Activated CD4-positive, alpha-beta T cell treated with anti-CD3 and anti-CD28 coated beads, Interleukin-2, amount 10 ng/mL, durations not matched to agents 24 days and 14 days (primary cell): ENCODE measurements at places on chromosomes 6 and 20.

GRCh38 chr6:11139051-11139960 lies 27.8 kb upstream of the ERVFRD-1 start:
- H3K4me3 ChIP-seq: no peak overlapping the region
- H3K4me1 ChIP-seq: peaks cover 19% of the 10 kb centered on the region
- H3K27me3 ChIP-seq: no peaks in the 10 kb centered on the region
- DNase-seq: no peak
- H3K27ac ChIP-seq: peak overlapping the region; percentile 73

- peaks cover 2% of the 10 kb centered on the region for H3K27me3 ChIP-seq
- H3K27ac ChIP-seq: no peak overlapping the region
- no peak for DNase-seq
- no peaks in the 10 kb centered on the region for H3K4me1 ChIP-seq
- H3K36me3 ChIP-seq: no peaks in the 10 kb centered on the region
Observed at GRCh38 chr20:58623579-58624473, 27.3 kb upstream of the STX16 start.

GRCh38 chr6:36682328-36683144 lies 4.0 kb downstream of the CDKN1A start:
- H3K27ac ChIP-seq: peak overlapping the region; percentile 79
- peak; percentile 91 for DNase-seq
- no peaks in the 10 kb centered on the region for H3K27me3 ChIP-seq
- H3K4me3 ChIP-seq: peak overlapping the region; percentile 67
- H3K4me1 ChIP-seq: peaks cover 47% of the 10 kb centered on the region

- no peak overlapping the region for H3K4me3 ChIP-seq
- no peaks in the 10 kb centered on the region for H3K4me1 ChIP-seq
- H3K27ac ChIP-seq: no peak overlapping the region
Observed at GRCh38 chr20:4299773-4300172, 284.4 kb upstream of the RNF24 start.

DNA sequence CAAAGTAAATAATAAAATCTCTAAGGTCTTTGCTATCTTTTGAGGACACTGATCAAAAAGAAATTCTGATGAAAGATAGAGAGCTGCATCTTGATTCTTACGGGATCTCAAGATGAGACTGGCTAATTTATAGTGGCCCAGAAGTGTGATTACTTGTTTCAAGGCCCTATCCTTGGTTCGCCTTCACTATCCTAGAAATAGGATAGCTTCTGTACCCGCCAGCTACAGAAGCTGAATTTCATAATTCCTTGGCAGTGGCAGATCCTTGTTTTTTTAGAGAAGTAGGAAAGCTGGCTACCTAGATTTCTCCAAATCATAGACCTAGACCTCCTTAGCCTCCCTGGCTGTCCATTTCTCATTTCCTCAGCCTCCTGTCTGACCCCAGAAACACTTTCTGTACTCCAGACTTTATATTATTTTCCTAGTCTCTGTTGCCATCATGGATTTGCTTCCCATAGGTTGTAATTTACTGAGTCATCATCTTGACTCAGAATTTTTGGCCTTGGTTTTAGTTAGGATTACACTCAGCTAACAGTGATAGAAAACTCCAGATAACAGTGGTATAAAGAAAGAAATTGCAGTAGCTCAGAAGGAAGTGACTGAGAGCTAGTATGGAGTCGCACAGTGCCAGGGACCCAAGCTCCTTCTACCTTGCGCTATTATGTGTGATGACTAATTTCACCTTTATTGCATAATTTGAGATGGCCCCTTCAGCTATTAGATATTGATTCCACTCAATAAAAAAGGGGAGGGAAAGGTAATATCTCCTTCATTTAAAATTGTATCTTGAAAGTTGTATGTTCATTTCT lies 27.7 kb downstream of the PHF3 start:
- no peak for DNase-seq
- H3K4me3 ChIP-seq: no peak overlapping the region
- no peak overlapping the region for H3K27ac ChIP-seq
- no peaks in the 10 kb centered on the region for H3K27me3 ChIP-seq
- H3K4me1 ChIP-seq: peaks cover 17% of the 10 kb centered on the region

DNA sequence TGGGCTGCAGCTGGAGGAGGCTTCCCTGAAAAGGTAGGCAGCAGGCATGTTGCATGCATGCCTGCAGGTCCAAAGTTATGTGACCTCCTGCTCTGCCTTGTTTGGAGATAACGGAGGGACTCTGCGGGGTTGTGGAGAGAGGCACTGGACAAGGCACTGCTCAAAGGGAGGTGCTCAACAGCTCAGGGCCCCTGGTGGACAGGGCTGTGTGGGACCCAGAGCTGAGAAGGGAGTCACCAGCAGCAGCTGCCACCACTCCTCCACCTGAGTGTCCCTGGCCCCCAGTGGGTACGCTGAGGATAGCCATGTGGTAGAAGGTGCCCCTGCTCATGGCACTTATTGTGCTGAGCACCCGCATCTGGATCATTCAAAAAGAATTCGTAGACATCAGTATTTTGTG lies 15.5 kb upstream of the CST8 start:
- H3K27me3 ChIP-seq: peaks cover 6% of the 10 kb centered on the region
- DNase-seq: no peak
- no peaks in the 10 kb centered on the region for H3K36me3 ChIP-seq
- no peaks in the 10 kb centered on the region for H3K4me1 ChIP-seq

- H3K4me3 ChIP-seq: no peak overlapping the region
- DNase-seq: no peak
- H3K27ac ChIP-seq: no peak overlapping the region
- peaks cover 3% of the 10 kb centered on the region for H3K27me3 ChIP-seq
Observed at GRCh38 chr6:2667617-2668016, 83.1 kb downstream of the MYLK4 start.

- H3K4me3 ChIP-seq: no peak overlapping the region
- no peak overlapping the region for H3K27ac ChIP-seq
- H3K27me3 ChIP-seq: no peaks in the 10 kb centered on the region
Observed at GRCh38 chr20:19511931-19512330, 246.1 kb upstream of the RIN2 start.

DNA sequence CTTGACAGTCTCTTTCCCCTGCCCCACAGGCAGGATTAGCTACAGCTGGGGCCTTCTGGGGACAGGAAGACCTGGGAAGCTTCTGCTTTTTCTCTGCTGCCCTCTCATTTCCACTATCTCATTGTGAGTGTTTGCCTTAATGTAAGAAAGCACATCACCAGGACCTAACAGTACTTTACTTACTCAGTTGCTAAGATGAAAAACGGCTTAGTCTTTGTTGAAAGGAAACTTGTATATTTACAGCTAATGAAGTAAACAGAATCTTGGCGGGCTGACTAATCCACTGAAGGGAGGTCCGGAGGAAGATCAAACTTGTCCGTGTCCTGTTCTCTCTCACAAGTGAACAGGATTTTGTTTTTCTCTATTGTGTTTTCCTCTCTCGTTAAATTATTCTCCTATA lies 128.6 kb downstream of the SOD2 start:
- H3K4me1 ChIP-seq: no peaks in the 10 kb centered on the region
- no peaks in the 10 kb centered on the region for H3K27me3 ChIP-seq
- no peak for DNase-seq
- H3K27ac ChIP-seq: no peak overlapping the region
- no peak overlapping the region for H3K4me3 ChIP-seq
- H3K36me3 ChIP-seq: no peaks in the 10 kb centered on the region

- peaks cover 19% of the 10 kb centered on the region for H3K27me3 ChIP-seq
- peaks cover 22% of the 10 kb centered on the region for H3K36me3 ChIP-seq
- peak overlapping the region; percentile 88 for H3K4me3 ChIP-seq
- H3K4me1 ChIP-seq: peaks cover 44% of the 10 kb centered on the region
- peak overlapping the region; percentile 91 for H3K27ac ChIP-seq
Observed at GRCh38 chr6:159969204-159969912, 476 bp downstream of the IGF2R start.

GRCh38 chr6:44342052-44342451 lies 398 bp upstream of the SPATS1 start:
- H3K4me1 ChIP-seq: no peaks in the 10 kb centered on the region
- no peak overlapping the region for H3K4me3 ChIP-seq
- no peak for DNase-seq

DNA sequence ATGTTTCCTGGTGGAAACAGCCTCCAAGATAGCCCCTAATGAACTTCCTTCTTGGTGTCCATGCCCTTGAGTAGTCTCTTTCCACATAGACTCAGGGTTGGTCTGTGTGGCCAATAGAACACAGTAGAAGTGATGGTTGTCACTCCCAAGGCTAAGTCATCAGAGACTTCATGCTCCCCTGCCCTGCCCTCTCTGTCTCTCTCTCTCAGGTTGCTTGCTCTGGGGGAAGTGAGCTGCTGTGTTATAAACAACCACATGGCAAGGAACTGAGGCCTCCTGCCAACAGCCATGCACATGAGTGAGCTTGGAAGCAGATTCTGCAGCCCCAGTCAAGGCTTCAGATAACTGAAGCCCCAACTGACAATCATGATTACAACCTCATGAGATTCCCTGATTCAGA lies 85.3 kb upstream of the SLC22A16 start:
- H3K4me3 ChIP-seq: no peak overlapping the region
- no peaks in the 10 kb centered on the region for H3K27me3 ChIP-seq
- H3K4me1 ChIP-seq: peaks cover 20% of the 10 kb centered on the region

DNA sequence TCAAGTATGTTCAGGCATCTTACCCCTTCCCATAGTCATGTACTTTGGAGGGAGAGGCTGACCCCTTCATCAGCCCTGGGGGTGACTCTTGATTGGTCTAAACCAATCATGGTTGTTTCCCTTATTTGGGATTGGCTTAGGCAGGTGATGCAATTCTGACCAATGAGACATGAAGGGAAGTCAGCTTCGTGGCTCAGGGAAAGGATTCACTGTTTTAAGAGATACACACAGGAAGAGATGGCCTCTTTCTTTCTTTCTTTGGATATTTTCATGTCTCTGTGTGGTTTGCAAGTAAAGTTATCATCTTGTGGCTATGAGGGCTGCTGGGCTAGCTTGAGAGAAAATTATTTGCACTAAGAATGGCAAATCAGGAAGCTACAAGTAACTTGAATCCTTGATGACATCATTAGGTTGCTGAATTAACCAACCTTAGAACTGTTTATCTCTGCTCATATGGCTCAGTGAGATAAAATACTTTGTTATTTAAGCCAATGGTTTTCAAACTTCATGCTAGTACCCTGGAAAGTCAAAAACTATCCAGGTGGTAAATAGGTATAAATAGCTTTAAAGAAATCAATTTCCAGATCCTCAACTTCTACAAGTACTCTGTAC lies 144.2 kb upstream of the CENPW start:
- no peaks in the 10 kb centered on the region for H3K36me3 ChIP-seq
- no peaks in the 10 kb centered on the region for H3K27me3 ChIP-seq
- no peak overlapping the region for H3K4me3 ChIP-seq
- no peak overlapping the region for H3K27ac ChIP-seq

GRCh38 chr6:47839645-47840044 lies 57.8 kb downstream of the OPN5 start:
- no peaks in the 10 kb centered on the region for H3K36me3 ChIP-seq
- H3K4me1 ChIP-seq: no peaks in the 10 kb centered on the region
- H3K27ac ChIP-seq: no peak overlapping the region
- no peak overlapping the region for H3K4me3 ChIP-seq
- H3K27me3 ChIP-seq: no peaks in the 10 kb centered on the region

DNA sequence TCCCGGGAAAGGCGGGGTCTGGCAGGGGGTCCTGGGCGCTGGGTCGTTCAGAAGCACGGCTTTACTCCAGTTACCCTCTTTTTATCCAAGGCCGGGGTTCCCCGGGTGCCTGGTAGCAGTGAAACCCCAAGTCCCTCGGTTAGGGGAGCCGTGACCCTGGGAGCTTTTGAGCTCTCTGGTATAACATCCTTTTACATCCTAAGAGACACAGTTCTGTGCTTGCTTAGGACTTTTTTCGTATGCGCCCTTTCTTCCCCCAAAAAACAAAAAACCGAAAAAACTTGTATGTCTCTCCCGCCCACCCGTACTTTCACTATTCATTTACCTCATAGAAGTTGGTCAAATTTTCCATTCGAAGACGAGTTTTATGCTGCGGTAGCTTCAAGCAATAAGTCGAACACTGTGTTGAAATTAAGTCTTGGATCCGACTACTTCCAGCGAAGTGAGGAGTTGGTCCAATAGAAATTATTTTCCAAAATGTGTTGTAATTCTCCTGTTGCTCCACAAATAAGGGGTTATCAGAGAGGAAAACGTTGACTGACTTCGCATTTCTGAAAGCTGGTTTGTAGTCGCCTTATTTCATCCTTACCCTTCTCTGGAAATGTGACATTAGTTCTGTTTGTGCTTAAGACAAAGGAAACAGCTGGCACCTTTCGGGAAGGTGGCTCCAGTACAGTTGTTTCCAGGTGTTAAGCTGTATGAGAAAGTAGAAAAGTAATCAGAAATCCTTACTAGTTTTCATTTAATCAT lies 816 bp upstream of the MAN1A1 start:
- H3K27me3 ChIP-seq: no peaks in the 10 kb centered on the region
- H3K27ac ChIP-seq: peak overlapping the region; percentile 83
- peaks cover 43% of the 10 kb centered on the region for H3K4me1 ChIP-seq

GRCh38 chr6:143199291-143199690 lies 138.6 kb downstream of the AIG1 start:
- H3K4me3 ChIP-seq: no peak overlapping the region
- no peak for DNase-seq
- no peaks in the 10 kb centered on the region for H3K36me3 ChIP-seq
- peaks cover 2% of the 10 kb centered on the region for H3K4me1 ChIP-seq

GRCh38 chr20:45833883-45834796 lies 541 bp downstream of the SNX21 start:
- H3K4me1 ChIP-seq: peaks cover 6% of the 10 kb centered on the region
- no peak overlapping the region for H3K27ac ChIP-seq
- H3K4me3 ChIP-seq: peak overlapping the region; percentile 83

DNA sequence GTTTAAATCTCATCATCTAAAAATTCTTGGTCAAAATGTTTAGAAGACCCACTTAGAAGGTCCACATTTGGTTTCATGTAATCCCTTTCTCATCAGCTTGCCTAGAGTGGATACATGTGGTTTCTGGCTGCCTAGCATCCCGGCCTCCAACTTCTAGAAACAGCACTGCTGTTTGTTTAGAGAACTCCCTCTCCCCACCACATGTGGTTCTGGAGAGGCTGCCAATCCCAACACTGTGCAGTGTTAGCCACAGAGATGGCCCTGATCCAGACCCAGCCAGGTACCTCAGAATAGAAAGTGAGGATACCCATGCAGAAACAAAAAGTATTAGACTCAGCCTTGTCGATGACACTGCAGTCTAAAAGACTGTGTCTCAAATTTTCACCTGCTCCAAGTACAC lies 241.8 kb downstream of the BCKDHB start:
- no peak for DNase-seq
- peaks cover 1% of the 10 kb centered on the region for H3K27me3 ChIP-seq
- H3K4me1 ChIP-seq: no peaks in the 10 kb centered on the region
